ENCODE measurements at places on chromosomes 2 and 18. TPM values are rescaled to one million over a fixed set of nuclear protein-coding genes. Genes with fewer than 3 reads are reported as not detected.

- DNase-seq = no peak
Measured at GRCh38 chr2:109372171-109372568, 241.6 kb downstream of the SEPTIN10 start.

- no peak for DNase-seq
Measured at GRCh38 chr2:38515155-38516074, 87.3 kb downstream of the HNRNPLL start.

GRCh38 chr2:28558158-28558820 lies 62.4 kb downstream of the PLB1 start:
- DNase-seq = no peak

The CDK5R2 gene
- 5.3 TPM for total RNA-seq

The CLEC4F gene
- total RNA-seq = not detected

Data from frontal cortex (tissue), 4 donors.